Endothelial cell of umbilical vein (primary cell): ENCODE measurements at places on chromosomes 1 and 21. TPM values are rescaled to one million over a fixed set of nuclear protein-coding genes. Genes with fewer than 3 reads are reported as not detected.

- no peaks in the 10 kb centered on the region for H3K27me3 ChIP-seq
- no peak overlapping the region for H3K27ac ChIP-seq
- H3K4me3 ChIP-seq = no peak overlapping the region
- no peaks in the 10 kb centered on the region for H3K36me3 ChIP-seq
Measured at GRCh38 chr1:181647314-181648035, 164.2 kb downstream of the CACNA1E start.

- no peak overlapping the region for H3K4me3 ChIP-seq
- H3K36me3 ChIP-seq = no peaks in the 10 kb centered on the region
- peak; percentile 12 for DNase-seq
- peaks cover 2% of the 10 kb centered on the region for H3K27me3 ChIP-seq
- H3K27ac ChIP-seq = no peak overlapping the region
Measured at GRCh38 chr1:101820071-101820470, 176.7 kb downstream of the OLFM3 start.

VSIG8 gene
- total RNA-seq = 0.18 TPM in 1 of 2 replicates, not detected in the other

ASCL5 gene
- total RNA-seq = not detected in 2 replicates

KIRREL1 gene
- 53.6 and 57.6 TPM in 2 replicates for total RNA-seq

LCK gene
- not detected in 2 replicates for total RNA-seq
